Cardiac fibroblast (primary cell): ENCODE measurements at places on chromosomes 3 and 15.

DNA sequence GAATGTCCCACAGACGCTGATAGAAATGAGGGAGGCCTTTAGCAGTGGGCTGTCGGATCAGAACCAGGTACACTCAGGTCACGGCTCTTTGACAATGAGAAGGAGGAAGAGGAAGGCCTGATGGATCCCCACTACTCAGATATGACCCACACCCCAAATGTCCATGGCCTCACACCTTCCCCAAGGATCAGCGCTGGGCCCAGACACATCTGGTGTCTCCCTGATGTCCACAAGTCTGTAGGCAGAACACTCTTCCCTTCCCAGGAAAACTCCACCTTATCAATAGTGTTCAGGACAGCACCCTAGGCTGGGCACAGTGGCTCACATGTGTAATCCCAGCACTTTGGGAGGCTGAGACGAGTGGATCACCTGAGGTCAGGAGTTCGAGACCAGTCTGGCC, 33.3 kb upstream of the SFMBT1 start:
- no peak for DNase-seq

GRCh38 chr3:177807150-177807875, 610.0 kb upstream of the TBL1XR1 start:
- no peak for DNase-seq

DNA sequence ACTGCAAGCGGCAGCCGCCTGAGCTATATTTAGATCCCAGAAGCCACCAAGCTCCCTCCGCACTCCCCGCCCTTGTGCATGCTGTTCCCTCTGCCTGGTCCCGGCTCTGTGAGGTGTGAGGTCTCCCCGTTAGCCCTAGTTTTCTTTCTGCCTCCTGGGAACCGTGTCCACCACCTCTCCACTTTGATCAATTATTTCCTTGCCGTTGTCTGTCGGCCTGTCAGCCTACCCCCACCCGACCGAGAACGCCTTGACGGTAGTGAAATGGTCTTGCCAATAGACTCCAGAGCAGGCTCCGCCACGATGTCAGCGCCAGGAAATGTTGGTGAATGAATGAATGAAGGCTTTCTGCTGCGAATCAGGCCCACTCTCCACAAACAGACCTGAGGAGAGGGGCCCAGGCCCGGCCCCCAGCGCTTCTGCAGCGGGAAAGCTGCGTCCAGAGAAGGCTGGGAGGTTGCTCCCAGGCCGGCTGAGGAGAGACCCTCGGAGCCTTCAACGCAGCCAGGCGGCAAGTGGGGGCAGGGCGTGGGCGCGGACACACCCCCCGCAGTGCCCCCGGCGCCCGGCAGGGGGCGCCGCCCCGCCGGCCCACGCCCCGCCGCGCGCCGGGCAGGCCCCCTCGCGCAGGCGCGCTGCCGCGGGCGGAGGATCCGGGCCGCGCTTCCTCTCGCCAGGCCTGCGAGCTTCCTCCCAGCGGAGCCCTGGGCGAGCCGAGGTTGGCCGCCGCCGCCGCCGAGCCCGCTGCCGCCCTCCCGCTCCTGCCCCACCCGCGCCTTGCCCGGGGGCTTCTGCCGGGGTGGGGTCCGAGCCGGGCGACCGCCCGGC, at the start of gene CSK:
Gene CSK, plus strand, starts transcription at position 650 of the 828 bp plus-strand sequence. CDS start 16,218 bp downstream, outside the sequence.
- peak; percentile 52 for DNase-seq

DNA sequence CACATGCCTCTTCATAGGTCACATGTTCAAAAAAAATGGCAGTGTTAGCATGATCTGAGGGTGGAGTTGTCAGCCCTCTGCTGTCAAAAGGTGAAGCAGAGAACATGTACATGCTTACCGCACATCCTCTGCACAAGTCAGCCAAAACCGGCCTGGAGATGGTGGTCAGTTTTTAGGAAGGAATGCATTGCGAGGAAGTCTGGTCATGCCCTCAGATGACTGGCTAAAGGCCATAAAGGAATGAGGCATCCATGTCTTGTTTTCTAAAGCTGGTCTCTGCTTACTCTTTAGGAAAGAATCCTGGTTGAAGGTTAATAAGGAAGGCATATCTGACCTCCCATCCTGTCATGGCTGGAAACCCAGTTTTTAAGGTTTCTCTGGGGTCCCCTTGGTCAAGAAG, 292.0 kb upstream of the CCDC54 start:
- DNase-seq = peak; percentile 16

DNA sequence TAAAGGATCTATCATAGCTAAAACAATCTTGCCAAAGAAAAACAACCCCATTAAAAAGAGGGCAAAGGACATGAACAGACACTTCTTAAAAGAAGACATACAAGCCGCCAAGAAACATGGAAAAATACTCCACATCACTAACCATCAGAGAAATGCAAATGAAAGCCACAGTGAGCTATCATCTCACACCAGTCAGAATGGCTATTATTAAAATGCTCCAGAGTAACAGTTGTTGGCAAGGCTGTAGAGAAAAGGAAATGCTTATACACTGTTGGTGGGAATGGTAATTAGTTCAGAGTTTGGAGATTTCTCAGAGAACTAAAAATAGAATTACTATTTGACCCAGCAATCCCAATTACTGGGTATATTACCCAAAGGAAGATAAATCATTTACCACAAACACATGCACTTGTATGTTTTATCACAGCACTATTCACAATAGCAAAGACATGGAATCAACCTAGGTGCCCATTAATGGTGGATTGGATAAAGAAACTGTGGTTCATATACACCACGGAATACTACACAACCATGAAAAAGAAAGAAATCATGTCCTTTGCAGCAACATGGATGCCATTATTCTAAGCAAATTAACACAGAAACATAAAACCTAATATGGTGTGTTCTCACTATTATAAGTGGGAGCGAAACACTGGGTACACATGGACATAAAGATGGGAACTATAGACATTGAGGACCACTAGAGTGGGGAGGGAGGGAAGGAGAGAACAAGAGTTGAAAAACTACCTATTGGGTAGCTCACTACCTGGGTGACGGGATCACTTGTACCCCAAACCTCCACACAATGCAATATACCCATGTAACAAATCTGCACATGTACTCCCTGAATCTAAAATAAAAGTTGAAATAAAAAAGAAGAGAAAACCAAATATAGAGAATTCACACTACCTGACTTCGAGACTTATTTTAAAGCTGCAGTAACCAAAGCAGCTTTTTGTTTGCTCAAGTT, 32.6 kb downstream of the ITGA11 start:
- no peak for DNase-seq

DNA sequence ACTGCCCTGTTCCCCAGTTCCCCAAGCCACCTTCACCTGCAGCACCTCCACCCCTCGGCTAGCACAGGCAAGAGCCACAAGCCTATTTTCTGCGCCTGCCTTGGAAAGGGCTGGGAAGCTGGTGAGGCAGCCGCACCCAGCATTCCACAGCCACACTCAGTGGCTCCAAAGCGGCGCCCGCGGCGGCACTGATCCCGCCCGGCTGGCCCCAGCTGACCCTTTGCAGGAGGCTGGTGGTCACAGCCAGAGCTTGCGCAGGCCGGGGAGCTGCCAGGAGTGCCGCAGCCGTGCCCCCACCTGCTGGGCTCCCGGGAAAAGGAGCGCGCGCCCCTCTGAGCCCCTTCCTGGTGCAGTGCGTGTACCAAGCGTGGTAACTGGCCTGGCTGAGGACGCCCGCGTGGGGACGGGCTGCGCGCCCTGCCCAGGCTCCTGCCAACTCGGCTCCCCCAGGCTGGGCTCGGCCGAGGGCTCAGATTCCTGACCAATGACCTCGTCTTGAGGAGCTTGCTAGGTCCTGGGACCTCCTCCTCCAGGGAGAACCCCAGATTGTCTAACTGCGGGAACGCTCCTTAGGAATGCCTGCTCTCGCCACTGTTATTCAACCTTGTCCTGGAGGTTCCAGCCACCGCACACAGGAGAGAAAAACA, 13.3 kb downstream of the GRAMD2A start:
- no peak for DNase-seq

GRCh38 chr3:104460477-104461406, 906.0 kb upstream of the ALCAM start:
- peak; percentile 51 for DNase-seq

GRCh38 chr3:64612916-64613526, 74.8 kb downstream of the ADAMTS9 start:
- peak; percentile 5 for DNase-seq

DNA sequence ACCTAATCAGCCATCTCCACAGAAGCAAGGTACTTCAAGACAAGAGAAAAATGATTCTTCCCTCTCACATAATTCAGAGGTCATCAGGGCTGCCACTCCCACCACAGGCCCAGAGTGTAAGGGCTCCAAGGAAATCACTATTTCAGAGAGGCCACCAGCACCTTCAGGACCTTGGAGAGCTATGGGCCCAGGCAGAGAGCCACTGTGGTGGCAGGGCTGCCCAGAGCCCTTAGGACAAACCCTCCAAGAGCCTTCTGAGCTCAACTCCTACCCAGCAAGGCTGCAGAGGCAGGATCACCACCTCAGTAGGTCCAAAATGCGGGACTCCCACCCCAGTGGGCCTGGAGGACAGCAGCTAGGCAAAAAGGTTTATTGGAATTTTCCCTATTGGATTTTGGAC, 17.9 kb upstream of the FAN1 start:
- peak; percentile 19 for DNase-seq

- no peak for DNase-seq
Measured at GRCh38 chr3:181561139-181562031, 150.3 kb upstream of the SOX2 start.

DNA sequence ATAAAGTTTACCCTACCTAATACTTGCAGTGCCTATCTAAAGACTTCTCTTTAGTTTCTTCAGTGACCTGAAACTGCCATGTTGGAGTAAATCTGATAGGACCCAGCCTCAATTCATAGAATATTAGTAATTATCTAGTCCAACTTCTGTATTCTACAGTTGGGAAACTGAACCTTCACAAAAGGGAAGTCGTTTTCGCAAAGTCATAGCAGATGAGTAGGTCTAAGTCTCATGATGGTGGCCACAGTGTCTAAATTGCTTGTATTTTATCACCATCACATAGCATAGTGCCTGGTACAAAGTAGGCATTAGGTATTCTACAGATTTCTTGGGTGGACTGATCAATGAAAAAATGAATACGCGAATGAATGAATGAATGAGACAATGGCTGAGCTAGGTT, 8.4 kb downstream of the GMNC start:
- no peak for DNase-seq

DNA sequence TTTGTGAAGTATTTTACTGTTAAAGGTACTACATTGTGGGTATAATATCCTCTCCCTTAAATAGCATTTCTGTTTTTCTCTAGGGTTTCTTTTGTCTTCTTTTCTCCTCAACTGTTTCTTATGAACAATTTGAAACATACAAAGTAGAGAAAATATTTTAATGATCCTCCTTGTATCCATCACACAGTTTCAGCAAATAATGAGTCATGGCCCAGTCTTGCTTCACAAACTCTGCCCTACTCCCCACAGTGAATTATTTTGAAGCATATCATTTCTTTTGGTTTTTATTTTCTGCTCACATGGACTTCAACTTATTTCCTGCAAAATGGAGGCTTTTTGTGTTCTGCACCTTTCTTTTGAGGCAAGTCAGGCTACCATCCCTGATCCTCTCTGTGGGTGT, 6.1 kb upstream of the SCAANT1 start:
- DNase-seq = no peak

- no peak for DNase-seq
Measured at GRCh38 chr3:195403244-195403643, 39.6 kb downstream of the ACAP2 start.

GRCh38 chr3:33006081-33006480, 54.6 kb downstream of the CCR4 start:
- no peak for DNase-seq

- DNase-seq = peak; percentile 74
Measured at GRCh38 chr3:21672303-21672702, 78.7 kb downstream of the ZNF385D start.

DNA sequence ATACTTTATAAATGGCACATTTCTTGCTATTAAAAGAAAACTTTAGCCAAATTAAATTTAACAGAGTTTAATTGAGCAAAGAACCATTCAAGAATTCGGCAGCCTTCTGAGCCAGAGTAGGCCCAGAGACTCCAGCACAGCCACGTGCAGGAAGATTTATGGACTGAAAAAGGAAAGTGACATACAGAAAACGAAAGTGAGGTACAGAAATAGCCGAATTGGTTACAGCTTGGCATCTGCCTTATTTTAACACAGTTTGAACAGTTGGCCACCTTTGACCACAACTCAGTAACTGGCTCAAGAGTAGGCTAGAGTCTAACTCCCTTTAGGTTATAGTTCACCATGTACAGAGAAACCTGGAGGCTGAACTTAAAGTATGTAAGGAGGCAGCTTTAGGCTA, 17.6 kb downstream of the CFAP44 start:
- no peak for DNase-seq

GRCh38 chr15:58019503-58020376, 45.8 kb downstream of the ALDH1A2 start:
- DNase-seq = peak; percentile 35

DNA sequence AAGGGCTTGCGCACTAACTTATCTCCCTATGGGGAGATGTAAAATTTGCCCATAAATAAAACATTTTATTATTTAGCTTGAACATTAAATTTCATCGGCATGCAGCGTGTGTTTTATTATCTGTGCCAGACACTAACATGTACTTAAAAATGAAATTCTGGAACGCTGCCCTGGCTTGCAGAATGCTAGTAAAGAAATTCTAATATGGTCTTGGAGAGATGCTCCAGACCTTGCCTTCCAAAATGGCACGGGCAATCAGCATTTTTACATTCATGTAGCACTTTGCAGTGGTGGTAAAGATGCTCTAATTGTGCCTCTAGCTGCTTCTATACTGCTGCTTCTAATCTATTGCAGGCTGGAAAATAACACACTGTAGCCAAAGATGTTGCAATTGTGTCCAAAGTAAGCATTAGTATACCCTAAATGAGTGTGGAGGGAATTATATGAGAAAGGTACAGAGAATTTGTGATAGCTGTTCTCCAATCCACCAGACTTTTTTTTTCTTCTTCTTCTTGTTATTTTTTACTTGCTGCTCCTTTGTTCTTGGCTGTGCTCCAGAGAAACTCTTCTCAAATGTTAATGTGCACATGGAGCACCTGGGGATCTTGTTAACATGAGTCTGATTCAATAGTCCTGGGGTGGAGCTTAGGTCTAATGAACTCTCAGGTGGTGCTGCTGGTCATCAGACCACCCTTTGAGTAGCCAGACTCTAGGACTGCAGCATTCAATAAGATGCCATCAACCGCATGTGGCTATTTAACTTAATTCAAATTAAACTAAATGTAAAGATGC, 47.3 kb downstream of the CRABP1 start:
- no peak for DNase-seq

- no peak for DNase-seq
Measured at GRCh38 chr3:60703956-60704736, 547.1 kb downstream of the FHIT start.

GRCh38 chr15:90213122-90213817, 12.1 kb downstream of the SEMA4B start:
- DNase-seq = no peak

- DNase-seq = no peak
Measured at GRCh38 chr3:129295286-129295685, 16.6 kb downstream of the HMCES start.
